Amniotic epithelial cell (primary cell): ENCODE measurements at places on chromosomes 1 and 21.

DNA sequence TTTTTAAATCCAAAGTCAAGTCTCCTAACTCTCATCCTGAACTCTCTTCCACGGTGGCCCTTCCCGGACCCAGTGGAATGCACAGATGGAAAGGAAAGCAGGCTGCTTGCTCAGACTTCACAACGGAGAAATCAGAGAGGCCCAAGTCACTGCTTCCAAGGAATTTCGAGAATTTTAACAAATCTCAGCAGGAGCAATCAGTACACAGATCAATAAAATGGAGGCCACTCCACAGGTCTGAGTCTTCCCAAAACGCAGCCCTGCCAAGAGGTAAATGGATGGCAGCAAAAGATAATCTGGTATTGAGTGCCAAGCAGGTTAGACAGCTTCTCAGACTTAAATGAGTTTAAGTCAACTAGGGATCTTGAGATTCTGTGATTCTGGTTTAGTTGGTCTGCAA, 81.1 kb upstream of the TIAM1 start:
- no peak for DNase-seq

GRCh38 chr1:8010080-8010664, 15.9 kb downstream of the ERRFI1 start:
- peak; percentile 31 for DNase-seq

GRCh38 chr1:33960188-33960895, 96.5 kb downstream of the HMGB4 start:
- no peak for DNase-seq

GRCh38 chr1:217526636-217527035, 104.3 kb downstream of the GPATCH2 start:
- DNase-seq: no peak

- DNase-seq: no peak
These were observed 15.6 kb downstream of the CADM3 start for GRCh38 chr1:159187033-159187432.

DNA sequence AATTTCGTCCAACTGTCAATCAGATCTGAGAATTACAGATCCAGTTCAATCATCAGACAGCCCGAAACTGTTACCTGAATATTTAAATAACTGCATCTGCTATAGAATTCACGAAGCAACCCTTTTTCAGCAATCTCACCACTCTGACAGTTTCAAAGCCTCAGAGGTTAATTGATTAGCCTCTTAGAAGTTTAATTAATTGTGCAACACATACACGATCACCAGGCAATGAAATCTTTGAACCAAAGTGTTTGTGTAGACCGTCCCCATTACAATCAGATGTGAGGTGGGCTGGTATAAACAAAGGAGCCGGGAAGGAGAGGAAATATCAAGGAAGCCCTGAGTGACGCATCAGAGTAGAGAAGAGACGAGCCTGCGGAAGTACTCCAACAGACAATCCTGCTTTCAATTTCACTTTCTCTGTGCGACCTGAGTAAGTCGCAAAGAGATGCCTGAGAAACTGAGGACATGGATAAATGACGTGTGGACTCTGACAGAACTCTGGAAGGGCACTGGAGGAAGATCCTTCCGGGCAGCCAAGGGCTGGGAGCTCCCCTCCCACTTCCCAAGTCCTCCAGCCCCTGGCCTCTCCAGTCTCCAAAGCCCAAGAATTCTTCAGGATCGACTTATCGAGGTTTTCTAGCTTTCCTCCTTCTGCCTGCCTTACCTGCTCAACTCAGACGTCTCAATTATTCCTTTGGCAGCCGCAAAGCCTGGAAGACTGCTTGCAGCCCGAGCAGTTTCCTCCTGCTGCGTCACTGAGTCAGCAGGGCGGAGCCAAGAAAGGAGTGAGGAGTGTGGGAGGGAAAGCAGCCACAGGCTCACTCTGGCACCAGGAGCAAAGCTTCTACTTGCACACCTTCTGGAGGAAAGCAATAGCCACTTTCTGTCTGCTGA, at the start of gene RNASEL:
Gene RNASEL (minus strand): TSS at position 757 of the 897 bp plus-strand sequence. CDS start 2,450 bp downstream, outside the sequence.
- DNase-seq: peak; percentile 84

DNA sequence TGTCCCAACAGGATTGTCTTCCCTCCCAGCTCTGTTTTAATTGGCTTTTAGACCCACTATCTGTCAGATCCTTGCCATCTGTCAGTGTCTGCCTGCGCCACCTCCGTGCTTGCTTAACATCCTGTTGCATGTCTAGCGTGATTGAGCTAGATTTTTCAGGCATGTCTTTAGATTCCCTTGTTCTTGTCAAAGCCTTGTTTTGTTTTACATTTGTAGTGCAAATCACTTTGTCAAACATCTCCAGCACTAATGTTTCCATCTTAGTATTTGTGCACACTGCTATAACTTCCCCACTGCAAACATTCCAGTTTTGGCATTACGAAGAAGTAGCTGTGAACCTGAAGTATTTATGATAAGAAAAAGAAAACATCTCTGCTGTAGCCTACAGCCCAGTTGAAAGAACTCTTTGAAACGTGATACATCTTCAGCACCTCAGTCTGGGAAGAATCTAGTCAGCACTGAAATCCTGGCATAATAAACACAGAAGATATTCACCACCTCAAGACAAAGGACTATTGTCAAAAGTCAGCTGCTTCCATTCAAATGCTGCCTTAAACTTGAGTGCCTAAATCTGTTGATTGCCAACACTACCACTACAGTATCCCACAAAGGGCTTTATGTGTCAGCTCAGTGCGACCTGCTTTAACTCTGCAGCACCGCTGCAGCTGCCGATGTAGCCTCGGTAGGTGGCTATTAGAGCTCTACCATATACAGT, 105.0 kb downstream of the FNBP1L start:
- peak; percentile 78 for DNase-seq

DNA sequence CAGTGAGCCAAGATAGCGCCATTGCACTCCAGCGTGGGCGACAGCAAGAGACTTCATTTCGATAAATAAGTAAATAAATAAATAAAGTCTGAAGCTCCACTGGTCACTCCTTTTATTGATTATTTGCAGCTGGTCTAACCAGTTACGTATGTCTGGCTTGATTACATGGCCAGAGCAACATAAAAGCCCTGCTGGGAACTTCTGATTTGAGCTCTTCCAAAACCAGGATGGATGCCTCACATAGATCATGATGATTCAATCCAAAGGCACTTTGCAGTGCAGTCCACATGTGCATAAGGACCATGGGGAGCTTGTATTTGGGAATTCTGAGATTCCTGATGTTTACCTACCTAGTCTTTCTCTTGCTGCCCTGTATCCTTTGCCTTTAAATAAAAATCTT, 24.0 kb downstream of the NSUN4 start:
- DNase-seq: peak; percentile 31

DNA sequence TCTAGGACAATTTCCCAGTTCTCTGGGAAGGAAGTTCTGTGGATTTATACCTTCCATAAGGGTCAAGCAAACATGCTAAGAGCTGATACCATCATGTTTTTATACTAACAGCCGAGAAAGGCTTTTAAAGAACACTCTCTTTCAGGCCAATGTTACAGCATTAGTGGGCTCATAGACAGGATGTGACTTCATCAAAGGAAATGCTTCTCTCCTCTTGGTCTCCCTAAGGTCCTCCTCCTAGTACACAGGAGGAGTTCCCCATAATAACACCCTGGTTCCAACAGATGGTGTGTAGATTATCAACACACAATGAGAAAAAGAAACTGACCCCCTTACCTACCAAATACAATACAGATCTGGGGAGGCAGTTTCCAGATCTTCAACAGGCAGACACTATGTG, 26.7 kb upstream of the GLIS1 start:
- peak; percentile 53 for DNase-seq

- DNase-seq: peak; percentile 84
These were observed 19.5 kb downstream of the USP24 start for GRCh38 chr1:55195521-55196233.

DNA sequence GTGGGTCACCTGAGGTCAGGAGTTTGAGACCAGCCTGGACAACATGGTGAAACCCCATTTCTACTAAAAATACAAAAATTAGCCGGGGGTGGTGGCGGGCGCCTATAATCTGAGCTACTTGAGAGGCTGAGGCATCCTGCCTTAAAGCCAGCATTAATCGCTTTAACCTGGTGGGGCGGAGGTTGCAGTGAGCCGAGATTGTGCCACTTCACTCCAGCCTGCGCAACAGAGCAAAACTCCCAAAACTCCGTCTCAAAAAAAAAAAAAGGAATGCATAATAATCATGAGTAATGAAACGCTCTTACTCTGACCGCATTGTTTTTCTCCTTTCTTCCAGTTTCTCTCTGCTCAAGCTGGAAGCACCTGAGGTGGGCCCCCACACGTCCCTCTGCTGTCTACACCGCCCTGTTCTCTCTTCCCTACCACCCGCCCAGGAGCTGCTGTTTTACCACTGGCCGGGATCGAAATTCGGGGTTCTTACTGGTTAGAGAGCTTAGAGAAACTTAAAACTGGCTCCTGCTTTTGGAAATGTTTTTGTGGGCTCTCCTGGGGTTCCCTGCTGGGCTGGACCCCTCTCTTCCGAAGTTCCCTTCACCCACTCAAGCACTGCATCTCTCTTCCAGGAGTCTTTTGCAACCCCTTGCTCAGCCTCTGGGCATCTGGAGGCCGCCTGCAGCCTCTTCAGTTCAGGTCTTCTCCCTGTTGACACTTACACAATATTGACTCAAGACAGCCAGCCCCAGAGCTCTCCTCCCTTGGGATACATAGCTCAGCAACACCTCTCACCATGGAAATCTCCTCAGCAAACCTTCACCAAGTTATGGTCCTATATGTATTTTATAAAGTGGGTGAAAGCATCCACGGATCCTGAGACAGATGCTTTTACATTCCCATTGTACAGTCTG, 62.5 kb downstream of the FAM163A start:
- DNase-seq: peak; percentile 37

DNA sequence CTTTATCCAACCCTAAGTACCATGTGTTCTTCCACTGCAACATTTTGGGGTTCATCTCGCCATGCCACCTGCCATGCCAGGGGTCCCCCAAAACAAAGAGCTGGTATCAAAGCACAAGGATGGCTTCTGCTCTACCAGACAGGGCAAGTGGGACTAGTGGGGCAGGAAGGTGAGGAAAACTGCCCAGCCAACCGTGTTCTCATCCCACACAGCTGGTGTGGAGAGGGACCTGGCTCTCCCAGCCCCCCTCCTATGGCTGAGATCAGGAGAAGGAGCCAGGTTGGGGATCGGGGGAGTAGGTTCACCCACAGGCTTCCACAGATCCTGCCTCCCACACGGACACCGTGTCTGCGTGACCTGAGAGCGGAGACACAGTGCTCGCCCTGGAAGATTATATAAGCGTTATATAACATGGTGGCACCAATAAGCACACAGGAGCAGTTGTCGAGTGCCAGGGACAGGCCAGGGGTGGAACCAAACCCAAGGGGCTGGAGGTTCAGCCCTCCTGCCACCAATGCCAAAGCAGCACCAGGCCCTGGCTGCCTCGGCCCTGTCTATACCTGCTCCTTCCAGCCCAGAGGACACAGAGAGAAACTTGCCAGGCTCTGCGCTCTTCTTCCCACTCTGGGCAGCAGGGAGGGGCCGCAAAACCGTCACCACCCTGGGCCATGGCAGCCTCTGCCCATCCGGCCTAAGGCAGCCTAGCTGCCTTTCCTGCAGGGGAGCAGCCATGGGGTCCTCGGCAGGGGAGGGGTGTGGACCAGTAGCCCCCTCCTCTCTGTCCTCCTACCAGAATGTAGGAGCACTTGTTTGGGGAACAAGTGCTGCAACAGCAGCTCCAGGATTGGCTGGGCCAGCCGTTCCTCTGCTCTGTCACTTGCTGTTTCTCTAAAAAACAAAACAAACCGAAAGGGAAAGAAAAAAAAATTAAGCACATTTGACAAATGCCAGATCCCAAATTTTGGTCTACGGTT, 43.5 kb downstream of the CD34 start:
- no peak for DNase-seq

DNA sequence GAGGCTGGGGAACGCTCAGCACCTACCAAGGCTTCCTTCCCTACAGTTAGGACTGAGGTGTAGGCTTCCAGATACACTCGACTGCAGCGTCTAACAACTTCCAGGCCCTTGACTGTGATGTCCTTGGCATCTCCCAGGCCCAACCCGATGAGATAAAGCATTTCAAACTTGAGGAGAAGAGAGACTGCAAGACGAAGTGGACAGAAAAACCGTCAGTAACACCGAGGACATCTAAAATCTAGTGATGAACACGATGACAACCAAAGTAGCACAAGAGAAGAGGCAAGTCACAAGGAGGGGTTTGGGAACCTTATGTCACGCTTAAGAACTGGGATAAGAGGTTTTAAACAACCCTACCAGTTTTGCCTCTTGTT, 314 bp downstream of the DPH5 start:
- peak; percentile 36 for DNase-seq

- no peak for DNase-seq
These were observed 148.0 kb downstream of the ZZZ3 start for GRCh38 chr1:77534456-77534855.

DNA sequence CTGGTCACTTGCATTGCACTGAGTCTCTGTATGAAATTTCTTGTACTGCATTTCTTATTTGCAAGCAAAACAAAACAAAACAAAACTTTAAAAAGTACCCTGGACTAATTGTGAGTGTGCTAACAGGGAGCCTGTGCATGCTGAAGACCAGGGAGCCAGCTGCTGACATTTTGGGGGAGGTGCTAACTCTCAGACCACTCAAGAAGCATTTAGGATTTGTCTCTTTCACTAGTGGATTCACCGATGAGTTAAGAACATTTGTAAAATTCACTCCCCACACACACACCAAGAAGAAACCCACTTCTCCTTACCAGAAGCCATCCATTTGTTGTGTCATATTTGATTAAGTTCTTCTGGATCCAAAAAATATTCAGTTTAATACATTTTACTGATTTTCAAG, 95.7 kb upstream of the C1orf105 start:
- no peak for DNase-seq

- no peak for DNase-seq
These were observed 123.3 kb downstream of the KCNN3 start for GRCh38 chr1:154746622-154747299.

GRCh38 chr1:11813021-11813420, 7.0 kb downstream of the CLCN6 start:
- no peak for DNase-seq

DNA sequence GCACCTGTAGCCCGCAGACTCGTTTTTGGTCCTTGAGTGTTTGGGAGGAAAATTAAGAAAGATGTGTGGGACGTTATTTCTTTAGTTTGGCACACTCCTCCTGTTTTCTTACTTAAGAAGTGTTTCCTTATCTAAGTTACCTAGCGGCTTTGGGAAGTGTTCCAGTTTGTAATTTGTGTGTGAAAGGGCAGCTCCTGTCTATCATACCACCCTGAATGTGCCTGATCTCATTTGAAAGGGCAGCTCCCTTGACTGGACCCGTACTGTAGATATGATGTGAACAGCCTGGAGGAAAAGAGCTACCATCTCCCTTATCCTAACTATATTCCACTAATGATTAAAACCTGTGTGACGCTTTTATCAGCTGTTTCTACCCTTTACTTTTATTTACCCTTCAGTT, 314.3 kb downstream of the CHRM3 start:
- DNase-seq: no peak

- no peak for DNase-seq
These were observed 43.4 kb downstream of the URB1 start for GRCh38 chr21:32349333-32349944.

DNA sequence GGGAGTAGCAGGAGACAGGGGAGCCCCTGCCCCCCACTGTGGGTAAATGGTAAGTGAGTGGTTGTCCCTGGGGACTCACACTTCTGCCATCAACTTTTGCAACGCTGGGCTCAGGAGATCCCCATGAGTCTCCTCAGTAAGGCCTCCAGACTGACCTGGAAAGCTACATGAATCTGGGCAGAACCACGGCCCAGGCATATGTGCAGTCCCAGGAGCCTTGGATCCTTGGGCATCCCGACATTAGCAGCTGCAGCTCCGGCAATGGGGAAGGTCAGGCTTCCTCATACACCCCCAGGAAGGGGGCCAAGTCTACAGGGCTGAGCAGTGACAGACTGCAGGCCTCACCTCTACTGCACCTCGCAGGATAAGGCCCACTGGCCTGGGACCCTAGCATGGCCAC, 868.7 kb upstream of the ADGRL4 start:
- DNase-seq: no peak
